Stimulated activated CD4-positive, alpha-beta T cell treated with anti-CD3 and anti-CD28 coated beads, Interleukin-15, amount 100 ng/mL, for 24 hours (primary cell): ENCODE measurements at places on chromosomes 3 and 15.

DNA sequence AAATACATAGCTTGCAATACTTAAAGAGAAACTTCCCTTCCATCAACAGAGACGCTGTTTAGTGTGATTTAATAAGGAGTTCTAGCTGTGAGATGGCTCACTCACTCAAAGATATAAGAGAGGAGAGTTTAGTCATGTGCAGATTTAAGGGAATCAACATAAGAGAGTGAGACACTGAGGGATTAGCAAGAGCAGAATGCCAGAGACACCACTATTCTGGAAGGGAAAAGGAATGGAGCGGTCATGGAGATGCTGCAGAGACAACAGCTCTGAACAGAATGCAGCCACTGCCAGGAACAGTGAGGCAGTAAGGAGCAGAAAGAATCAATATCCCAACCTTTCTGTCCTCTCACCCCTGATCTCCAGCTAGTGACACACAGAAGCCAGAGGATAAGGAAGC is 248.8 kb downstream of the MBNL1 start:
- no peak for DNase-seq

DNA sequence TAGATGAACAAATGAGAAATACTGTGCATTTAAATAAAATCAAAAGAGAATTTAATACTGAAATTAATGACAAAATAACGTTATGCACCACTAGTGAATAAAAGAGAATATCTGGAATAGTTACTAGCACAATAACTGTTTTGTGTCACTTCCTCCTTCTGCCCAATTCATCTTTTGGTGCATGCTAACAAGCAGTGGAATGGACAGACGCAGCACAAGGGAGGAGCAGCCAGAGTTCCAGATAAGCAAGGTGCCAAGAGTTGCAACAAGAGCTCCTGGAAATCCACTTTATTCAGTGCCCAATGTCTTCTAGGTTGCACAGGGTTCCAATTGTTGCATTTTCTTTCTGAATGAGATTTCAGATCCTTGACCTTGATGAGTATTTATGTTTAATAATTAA is 66.5 kb upstream of the PLXND1 start:
- DNase-seq = no peak

DNA sequence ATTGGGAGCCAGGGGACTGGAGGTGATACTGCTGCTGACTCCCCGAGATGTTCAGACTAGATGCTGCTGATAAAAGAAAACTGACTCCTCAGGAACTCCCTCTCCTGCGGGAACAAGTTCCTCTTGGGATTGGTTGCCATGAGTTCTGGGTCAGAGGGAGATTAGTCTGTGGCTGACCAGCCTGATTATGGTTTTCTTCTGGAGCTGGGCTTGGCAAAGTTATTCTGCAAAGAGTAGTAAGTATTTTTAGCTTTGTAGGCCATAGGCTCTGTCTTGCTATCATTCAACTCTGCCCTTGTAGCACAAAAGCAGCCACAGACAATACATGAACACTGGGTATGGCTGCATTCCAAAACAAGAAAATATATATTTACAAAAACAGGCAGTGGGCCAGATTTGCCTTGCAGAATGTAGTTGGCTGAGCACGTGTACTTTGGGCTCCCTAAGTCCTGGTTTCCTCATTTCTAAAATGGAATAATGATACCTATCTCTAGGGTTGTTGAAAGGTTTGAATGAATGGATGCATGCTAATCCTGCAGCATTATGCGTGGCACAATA is 796.8 kb downstream of the AGBL1 start:
- DNase-seq = no peak

DNA sequence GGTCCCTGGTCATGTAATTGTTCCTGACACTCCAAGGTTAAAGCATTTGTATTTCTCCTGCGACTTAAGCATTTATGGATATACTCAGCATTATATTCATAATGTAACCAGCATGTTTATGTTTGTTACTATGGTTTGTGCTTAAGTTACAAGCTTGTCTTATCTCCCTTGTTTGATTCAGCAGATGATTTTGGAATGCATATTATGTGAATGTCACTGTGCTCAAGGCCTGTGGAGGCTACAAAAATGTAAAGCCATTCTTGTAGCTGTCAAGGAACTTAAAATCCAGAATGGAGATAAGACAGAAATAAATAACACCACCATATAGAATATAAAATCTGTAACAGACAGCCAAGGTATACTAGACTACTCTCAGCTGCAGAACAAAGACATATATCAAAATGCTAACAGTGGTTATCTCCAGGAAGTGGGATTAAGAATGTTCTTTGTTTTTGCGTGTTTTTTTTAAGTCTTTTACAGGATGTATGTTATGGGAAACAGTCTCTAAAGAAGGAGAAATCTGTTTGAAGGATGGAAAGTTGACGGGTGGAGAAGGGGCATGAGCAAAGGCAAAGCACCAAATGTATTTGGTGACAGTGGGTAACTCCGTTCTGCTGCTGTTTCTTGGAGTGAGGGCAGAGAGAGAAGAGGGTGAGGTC is 61.4 kb downstream of the IGF2BP2 start:
- no peak for DNase-seq
